ENCODE measurements at places on chromosomes 7 and 10.
A peak's percentile ranks its signal among the peaks of the same experiment; 100 is the strongest.

DNA sequence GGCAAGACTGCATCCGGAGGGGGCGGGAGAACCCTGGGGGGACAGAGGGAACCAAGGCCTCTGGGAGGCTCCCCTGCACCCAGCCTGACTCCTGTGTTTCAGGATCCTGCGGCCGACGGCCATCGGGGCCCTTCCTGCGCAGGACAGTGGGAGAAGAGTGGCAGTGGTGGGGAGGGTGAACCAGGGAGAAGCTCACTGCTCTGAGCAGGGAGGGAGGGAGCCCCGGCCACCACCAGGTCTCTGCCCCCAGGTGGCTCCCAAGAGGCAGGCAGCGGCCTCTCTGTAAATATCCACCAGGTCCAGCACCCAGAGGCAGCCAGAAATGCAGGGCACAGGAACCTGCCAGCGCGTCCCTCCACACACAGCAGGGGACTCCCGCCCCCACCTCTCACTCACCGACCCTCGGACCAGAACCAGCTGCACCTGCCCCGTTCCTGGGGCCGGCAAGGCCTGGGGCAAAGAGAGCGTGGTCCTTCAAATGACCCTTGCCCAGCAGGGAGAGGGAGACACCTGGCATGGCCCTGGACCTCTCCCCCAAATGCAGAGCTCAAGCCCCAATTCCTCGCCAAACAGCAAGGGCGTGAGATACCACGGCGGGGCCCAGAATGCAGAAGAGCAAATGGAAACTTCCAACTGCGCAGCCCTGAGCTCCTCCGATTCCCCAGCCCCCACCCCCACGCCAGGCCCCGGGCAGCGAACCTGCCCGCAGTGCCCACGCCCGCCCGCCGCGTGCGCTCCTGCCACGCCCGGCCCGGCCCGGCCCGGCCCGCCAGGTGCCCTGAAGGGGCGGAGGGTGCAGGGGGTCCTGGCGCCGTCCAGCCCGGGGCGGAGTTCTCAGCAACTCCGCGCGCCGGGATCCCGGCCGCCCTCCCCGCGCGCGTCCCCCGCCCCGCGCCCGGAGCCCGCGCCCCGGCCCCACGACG lies 805 bp downstream of the RASGEF1A start:
- peak; percentile 53 for DNase-seq

DNA sequence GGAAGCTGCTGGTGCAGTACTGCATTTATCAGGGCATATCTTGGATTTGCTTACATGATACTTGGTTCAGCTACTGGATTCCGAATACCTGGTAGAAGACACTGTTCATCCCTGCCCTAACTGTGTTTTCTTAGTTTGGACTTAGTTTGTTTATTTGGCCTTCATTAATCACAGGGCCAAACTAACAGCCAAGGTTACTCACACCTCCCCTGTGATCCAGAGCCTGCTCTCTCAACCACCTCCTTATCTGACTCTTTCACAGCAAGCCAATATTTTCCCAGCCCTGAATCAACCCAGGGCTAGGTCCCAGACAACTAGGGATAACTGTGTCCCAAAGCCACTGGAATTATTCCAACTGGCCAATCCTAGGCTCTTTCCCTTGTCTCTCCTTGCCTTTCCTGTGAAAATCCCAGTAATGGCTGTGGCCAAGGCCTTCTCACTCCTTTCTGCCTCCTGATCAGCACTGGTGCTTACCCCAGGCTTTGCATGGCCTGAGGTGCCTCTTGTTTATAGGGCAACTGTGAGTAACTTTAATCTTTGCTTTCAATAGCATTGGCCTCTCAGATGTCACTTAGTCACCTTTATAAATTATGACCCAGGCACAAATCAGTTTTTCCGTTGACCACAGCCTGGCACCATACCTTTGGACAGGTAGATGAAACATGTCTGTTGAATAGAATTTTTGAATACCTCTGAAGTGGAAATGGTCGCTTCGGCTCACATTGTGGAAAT lies 9.3 kb upstream of the JCAD start:
- DNase-seq: no peak

DNA sequence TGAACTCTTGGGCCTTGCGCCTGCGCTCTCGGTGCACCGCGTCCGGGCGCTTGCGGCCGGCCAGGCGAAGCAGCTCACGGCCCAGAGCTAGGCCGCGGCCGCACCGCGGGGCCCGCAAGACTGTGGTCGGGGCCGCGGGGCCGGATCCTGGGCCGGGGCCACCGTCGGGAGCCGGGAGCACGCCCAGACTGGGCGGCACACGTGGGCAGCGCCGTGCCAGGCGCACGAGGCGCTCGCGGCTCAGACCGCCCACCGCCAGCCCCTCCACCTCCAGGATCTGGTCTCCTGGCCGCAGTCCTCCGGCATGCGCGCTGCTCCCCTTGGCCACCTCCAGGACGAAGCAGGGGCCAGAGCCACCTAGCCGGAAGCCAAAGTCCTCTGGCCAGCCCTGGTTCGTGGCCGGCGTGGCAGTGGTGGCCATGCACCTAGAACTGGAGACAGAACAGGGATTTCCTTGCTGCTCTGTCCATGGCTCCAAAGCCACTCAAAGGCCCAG lies at the start of gene GRID2IP:
Gene GRID2IP, minus strand, starts transcription at position 446 of the 496 bp plus-strand sequence. Its CDS starts 25 bp downstream, at position 421.
- no peak for DNase-seq

DNA sequence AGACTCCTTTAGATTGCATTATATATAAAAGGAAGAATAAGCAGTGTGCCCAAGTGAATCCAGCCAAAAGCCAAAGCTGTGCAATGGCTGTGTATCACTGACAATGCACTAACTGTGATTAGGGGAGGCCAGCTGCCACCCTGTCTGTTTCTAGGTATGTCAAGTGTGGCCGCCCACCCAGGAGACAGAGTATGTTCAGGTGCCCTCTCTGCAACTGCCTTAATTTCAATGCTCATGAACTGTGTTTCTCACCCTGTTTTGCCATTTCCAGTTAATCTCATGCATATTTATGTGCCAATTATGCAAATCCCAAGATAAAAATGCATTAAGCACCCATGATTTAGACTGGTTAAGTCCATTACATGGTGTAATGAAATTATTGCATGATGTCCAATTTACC lies 159.4 kb downstream of the FRMD4A start:
- DNase-seq: no peak

DNA sequence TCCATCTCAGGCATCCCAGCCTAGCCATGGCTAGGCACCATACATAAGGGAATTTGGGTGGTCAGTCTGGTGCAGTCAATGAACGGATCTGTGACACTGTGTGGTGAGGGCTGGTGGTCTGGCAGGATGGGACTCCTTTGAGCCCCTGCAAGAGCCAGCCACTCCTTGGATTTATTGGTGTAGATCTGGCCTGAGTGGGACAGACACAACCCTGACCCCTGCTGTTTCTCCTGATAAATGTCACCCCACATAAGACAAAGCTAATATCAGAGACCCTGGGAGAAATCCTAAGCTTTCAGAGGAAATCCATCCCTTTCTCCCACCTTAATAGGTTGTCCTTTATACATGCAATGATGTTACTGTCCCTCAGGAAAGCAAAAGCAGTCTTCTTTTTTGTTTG lies 2.3 kb downstream of the FBXO24 start:
- no peak for DNase-seq

GRCh38 chr10:32327364-32327691 lies 19.6 kb downstream of the EPC1 start:
- DNase-seq: no peak

- DNase-seq: no peak
Observed at GRCh38 chr10:81502677-81503359, 372.2 kb upstream of the NRG3 start.

DNA sequence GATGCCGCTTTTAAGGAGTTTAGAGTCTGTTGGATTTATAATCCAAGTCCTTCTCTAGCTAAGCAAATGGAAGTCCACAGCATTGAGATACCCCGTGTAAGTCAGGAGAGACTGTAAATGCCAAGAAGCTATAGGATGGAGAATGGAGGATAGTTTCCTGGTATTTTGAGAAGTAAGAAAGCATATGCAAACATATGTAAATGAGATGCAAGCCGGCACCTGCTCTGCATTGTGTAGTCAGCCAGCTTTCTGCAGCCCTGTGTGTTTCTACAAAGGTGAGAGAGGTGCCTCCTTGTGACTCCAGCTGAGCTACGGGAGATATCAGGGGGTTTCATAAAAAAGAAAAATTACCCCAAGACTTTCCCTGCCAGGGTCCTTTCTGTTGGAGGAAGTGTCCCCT lies 176.3 kb downstream of the RPS24 start:
- DNase-seq: no peak

GRCh38 chr7:36613031-36613614 lies 111.2 kb downstream of the AOAH start:
- DNase-seq: no peak

GRCh38 chr10:69125554-69125953 lies 1.6 kb downstream of the VPS26A start:
- no peak for DNase-seq

- DNase-seq: no peak
Observed at GRCh38 chr10:22459496-22459895, 114.2 kb downstream of the SPAG6 start.

All from right atrium auricular region (tissue), 2 donors.